ENCODE measurements at places on chromosomes 4 and X. TPM values are rescaled to one million over a fixed set of nuclear protein-coding genes. Genes with fewer than 3 reads are reported as not detected.

Gene RGN
- total RNA-seq = not detected

Gene PLS3
- 249 TPM for total RNA-seq

Gene MAGED4B
- total RNA-seq = 28.4 TPM

Gene ERCC6L
- 0.09 TPM for total RNA-seq

Gene FRAS1
- 53.8 TPM for total RNA-seq

Gene GALNTL6
- total RNA-seq = not detected

Gene DCTD
- total RNA-seq = 77.5 TPM

Gene LONRF3
- 0.09 TPM for total RNA-seq

Gene KLB
- not detected for total RNA-seq

Gene ARHGAP24
- total RNA-seq = 25.9 TPM

Gene SLITRK4
- 13.2 TPM for total RNA-seq

Gene CXCL8
- total RNA-seq = 4.0 TPM

Gene PPEF2
- not detected for total RNA-seq

Gene SLC16A2
- 44.8 TPM for total RNA-seq

Gene MSANTD1
- total RNA-seq = not detected

Gene ARX
- total RNA-seq = not detected

Gene DDX53
- total RNA-seq = not detected

Gene SSX4B
- not detected for total RNA-seq

Gene RAI2
- 0.12 TPM for total RNA-seq

Gene RIPPLY1
- not detected for total RNA-seq

Gene NOX1
- total RNA-seq = 0.47 TPM

Gene CT45A1
- not detected for total RNA-seq

Gene IRS4
- total RNA-seq = not detected

Gene DACH2
- total RNA-seq = not detected

Gene LIAS
- total RNA-seq = 7.1 TPM

Gene C4orf51
- not detected for total RNA-seq

Gene DCAF8L2
- total RNA-seq = not detected

Gene GDPD2
- total RNA-seq = not detected
